ENCODE measurements at places on chromosomes 4 and X.
A peak's percentile ranks its signal among the peaks of the same experiment; 100 is the strongest.

GRCh38 chr4:42371305-42372252, 25.7 kb upstream of the SHISA3 start:
- DNase-seq: no peak

GRCh38 chr4:6540879-6541278, 34.1 kb upstream of the MAN2B2 start:
- DNase-seq: no peak

DNA sequence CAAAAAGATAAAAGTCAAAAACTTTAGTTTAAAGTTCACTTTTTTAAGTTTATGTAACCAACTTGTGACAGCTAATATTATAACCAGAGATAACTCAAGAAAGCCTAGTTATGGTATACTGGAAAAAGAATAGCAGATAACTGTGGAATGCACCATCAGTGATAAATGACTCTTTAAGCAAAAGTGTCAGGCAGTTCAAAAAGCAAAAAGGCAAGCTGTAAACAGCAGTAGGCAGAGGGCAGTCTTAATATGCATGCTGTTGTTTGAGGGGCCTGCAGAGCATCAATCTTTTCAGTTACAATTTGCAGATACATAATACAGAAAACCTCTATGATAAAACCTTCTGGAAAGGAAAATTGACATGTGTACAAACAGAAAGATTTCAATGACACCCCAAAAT, 81.8 kb upstream of the JADE1 start:
- no peak for DNase-seq

DNA sequence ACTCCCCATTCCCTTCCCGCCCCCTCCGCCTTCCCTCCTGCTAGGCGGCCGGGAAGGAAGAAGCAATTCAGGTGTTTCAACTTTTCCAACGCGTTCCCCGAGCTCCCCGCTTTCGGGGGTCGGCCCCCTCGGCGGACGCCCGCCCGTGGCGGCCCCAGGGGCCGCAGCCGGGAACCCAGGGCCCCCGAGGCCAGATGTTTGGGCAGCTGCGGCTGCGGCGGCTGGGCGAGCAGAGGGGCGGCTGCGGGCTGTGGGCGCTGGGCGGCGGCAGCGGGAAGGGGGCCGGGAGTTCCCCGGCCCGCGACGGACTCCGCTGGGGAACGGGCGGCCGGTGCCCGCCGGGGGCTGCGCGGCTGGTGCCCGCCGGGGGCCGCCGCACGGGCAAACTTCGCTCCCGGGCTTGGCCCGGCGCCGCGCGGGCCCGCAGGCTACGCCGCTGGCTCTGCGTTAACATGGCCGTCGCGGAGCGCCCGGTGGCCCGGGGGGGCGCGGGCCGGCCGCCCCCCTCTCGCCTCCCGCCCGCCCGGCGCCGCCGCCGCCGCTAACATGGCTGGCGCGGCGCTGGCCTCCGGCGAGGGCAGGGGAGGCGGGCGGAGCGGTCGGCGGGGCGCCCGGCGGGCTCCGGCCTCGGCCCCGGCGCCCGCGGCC, 510 bp downstream of the HMGB3 start:
- DNase-seq: no peak

DNA sequence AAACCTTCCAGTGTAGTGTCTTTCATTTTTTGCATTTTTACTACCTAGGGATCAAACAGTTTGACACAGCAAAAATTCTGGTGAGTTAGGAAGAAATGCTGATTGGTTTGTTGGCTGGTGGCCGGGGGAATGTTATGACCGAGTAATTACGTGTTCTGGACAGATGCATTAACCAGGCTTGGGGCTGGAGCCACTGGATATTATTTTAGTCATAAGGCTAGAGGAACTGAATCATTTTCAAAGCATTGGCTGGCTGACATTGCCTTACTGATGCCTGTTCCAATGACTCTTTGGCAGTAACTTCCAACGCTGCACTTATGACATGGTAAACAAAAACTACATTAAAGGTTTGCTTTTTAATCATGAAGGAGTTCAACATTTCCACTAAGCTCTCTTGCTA, 84.6 kb downstream of the FBXO8 start:
- no peak for DNase-seq

- no peak for DNase-seq
Measured at GRCh38 chr4:10535912-10536311, 78.7 kb upstream of the ZNF518B start.

GRCh38 chr4:116839826-116840225, 245.6 kb downstream of the TRAM1L1 start:
- no peak for DNase-seq

DNA sequence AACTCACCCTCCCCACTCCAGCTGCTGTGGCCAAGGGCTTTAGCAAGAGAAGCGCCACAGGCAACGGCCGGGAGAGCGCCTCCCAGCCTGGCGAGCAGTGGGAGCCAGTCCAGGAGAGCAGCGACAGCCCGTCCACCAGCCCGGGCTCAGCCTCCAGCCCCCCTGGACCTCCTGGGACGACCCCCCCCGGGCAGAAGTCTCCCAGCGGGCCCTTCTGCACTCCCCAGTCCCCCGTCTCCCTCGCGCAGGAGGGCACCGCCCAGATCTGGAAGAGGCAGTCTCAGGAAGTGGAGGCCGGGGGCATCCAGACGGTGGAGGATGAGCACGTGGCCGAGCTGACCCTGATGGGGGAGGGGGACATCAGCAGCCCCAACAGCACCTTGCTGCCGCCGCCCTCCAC, 11.2 kb upstream of the HGFAC start:
- DNase-seq: no peak

DNA sequence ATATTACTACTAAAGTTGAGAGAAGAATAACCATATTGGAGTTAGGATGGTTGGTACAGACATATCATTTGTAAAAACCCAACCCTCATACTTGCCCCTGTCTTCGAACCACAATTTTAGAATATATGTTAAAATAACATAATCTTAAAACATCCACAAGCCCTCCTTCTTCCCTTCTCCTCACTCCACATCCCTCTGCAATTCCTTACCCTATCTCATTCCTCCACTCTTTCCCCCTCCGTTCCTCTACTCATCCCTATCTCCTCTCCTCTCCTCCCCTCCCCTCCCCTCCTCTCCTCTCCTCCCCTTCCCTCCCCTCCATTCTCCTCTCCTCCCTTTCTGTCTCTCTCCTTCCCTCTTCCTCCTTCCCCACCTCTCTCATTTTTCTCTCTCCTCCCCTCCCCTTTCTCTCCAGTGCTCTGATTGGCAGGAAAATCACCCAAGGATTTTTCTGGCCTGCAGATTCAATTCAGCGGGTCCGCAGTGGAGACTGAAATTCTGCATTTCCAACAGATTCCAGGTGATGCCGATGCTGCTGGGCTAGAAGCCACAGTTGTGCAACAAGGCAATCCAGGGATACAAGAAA, 17.4 kb upstream of the ODAM start:
- no peak for DNase-seq

- DNase-seq: no peak
Measured at GRCh38 chrX:37872303-37872655, 24.9 kb upstream of the DYNLT3 start.

DNA sequence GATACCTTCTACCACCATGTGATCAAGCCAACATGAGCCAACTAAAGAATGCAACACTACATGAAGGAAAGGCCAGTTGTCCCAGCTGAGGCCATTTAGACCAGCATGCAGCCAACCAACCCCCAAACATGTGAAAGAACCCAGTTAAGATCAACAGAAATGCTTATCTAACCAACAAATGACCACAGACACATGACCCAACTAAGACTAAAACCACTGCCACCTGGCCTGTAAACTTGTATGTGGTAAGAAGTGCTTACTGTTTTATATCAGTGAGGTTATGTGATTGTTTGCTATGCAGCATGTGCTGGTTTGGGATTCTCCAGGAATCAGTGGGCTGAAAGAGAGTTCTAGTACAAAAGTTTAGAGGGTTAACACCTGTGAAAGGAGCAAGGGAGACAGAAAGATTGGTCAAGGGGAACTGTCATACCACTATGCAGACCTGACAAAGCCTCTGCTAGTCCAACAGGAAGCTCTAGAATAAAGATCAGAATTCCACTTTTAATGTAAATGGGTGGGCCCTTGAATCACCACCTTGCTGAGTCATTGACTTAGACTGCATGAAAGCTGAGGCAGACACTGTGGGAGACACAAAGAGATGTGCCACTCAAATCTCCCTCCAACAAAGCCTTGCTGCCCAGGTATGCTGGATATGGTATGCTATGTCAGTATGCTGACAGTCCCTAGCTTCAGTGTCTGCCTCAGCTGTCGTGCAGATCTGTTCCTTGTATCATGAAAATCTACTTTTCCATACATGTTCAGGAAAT, 6.1 kb upstream of the SH3D19 start:
- DNase-seq: no peak

DNA sequence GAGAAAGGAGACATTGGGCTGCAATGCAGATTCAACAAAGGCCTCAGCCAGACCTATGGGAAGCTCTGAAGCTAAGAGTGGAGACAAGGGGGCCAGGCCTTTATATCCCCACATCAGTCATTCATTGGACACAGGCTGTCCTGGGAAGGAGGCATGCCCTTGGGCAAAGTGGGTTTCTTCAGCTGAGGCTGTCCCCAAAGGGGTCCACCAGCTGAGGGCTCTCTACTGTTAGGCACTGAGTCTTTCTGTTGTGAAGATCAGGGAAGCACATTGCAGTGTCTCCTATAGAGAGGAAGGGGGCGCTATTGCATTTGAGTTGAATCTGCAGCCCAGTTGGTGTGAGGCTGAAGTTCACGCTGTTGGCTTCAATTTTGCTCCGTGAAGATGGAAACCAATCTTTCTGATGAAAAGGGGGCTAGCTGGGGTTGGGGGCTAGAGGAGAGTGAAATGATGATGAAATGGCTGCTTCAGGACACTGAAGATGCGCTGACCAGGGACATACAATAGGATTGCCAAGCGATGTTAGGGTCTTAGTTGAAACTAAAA, 48.0 kb downstream of the SLC25A5 start:
- DNase-seq: peak; percentile 18

DNA sequence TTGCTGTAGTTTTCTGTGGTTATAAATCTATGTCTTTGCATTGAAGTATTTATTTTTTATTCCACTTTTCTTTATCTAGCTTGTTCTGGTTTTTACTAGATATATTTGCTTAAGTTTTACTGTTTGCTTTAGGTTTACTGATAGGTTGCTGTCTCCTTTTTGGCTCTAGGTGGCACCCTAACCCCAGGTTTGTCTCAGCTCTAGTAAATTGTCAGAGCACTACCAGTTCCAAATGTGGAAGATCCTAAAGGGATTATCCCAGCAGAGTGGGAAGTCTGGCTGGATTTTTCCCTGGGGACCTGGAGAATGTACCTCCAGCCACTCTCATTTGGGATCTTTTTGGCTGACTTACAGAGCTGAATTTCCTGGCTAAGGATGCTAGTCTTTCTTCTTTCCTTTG, 106.1 kb downstream of the PBDC1 start:
- DNase-seq: no peak

GRCh38 chrX:21847342-21847741, 7.9 kb downstream of the MBTPS2 start:
- no peak for DNase-seq

DNA sequence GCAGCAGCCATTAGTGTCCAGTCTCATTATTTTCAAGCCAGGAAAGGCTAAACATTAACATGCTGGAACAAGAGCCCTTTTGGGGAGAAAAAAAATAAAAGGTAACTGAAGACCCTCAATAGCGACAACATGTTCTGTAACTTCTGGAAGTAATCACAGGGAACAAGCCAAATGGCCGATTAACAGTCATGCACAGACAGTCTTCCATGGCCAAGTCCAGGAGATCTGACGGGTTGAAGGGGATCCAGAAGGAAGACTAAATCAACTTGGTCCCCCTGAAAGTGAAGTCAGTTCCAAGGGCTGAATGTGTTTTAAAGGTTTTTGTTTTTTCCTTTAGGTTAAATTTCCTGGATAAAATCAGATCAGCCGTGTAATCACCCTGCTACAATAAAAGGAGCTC, 52.5 kb downstream of the LNX1 start:
- no peak for DNase-seq

- no peak for DNase-seq
Measured at GRCh38 chr4:118357601-118358000, 4.8 kb upstream of the PRSS12 start.

DNA sequence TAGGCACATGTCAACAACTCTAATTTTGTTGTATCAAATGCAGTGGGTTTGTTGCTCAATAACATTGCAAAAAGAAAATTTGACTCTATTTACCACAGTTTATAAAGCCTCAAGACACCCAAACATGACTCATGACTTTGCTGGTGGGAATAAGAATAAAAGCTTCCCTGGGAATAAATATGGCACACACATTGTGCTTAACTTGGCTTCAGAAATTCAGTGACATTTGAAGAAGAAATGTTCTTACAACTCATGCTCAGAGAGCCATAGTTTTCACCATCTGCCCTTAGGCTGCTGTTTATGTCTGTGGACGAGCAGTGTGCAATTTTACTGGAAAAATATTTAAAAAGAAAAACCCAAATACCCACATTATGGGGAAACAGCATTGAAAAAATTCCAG, 60.9 kb downstream of the SPATA18 start:
- DNase-seq: no peak

GRCh38 chrX:123339221-123339905, 155.3 kb downstream of the GRIA3 start:
- DNase-seq: no peak

GRCh38 chrX:115018944-115019343, 1.5 kb upstream of the IL13RA2 start:
- DNase-seq: no peak

GRCh38 chr4:127656047-127656680, 23.4 kb downstream of the INTU start:
- no peak for DNase-seq

- DNase-seq: no peak
Measured at GRCh38 chrX:127726227-127726626, 326.0 kb downstream of the ACTRT1 start.

GRCh38 chr4:17265139-17265538, 246.8 kb downstream of the QDPR start:
- no peak for DNase-seq

- no peak for DNase-seq
Measured at GRCh38 chrX:95330292-95330691, 1354.3 kb upstream of the DIAPH2 start.

DNA sequence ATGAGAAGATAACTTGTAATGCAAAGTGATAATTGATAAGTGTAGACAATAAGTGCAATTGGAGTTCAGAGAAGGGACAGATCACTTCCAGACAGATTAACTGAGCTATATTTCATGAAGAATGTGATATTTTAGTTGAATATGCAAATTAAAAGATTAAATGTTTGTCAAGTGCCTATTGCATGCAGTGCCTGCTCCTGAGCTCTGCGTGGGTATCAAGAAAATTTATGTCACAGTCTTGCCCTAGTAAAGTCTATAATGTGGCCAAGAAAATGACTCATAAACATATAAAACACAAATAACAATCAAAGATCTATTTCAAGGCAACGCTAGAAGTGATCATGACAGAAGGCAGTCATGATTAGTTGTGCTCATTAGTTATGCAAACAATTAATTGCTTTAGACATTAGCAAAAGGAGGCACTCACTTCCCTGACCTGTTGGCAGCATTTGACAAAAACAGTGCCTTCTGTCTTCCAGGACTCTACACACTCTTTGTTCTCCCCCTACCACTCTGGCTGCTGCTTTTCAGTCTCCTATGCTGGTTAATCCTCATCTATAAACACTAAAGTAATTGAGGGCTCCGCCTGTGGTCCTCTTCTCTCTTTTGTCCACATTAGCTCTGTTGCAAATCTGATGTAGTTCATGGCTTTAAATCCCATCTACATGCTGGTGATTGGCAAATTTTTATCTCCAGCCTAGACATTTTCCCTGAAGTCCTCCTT, 47.7 kb downstream of the ARHGEF38 start:
- no peak for DNase-seq

- no peak for DNase-seq
Measured at GRCh38 chr4:25160714-25161592, 704 bp upstream of the SEPSECS start.
